ENCODE measurements at places on chromosomes 2 and 18. TPM values are rescaled to one million over a fixed set of nuclear protein-coding genes. Genes with fewer than 3 reads are reported as not detected.

- DNase-seq, result no peak
Observed at GRCh38 chr2:207416900-207417299, 112.9 kb upstream of the CREB1 start.

- DNase-seq, result no peak
Observed at GRCh38 chr2:216696751-216697560, 1.6 kb upstream of the IGFBP5 start.

GRCh38 chr2:166360906-166361305 lies 14.8 kb downstream of the SCN9A start:
- DNase-seq, result no peak

- peak; percentile 54 for DNase-seq
Observed at GRCh38 chr2:120384486-120385354, 38.8 kb downstream of the INHBB start.

DNA sequence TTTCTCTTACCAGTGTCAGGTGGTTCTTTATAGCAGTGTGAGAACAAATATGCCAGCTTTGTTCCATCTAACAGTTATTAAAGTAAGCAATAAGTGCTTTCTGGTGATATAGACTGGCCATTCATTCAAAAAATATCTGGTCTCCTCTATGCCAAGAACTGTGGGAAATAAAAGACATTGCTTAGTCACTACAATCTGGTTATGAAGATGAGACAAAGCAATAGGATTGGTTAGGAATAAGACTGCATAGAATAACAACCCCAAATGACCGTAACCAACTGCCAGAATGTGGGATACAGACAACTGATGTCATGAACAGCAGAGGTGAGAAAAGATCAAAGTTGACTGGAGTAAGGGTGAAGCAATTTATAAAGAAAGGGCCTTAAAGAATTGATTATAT lies 83.8 kb downstream of the MBD2 start:
- no peak for DNase-seq

DNA sequence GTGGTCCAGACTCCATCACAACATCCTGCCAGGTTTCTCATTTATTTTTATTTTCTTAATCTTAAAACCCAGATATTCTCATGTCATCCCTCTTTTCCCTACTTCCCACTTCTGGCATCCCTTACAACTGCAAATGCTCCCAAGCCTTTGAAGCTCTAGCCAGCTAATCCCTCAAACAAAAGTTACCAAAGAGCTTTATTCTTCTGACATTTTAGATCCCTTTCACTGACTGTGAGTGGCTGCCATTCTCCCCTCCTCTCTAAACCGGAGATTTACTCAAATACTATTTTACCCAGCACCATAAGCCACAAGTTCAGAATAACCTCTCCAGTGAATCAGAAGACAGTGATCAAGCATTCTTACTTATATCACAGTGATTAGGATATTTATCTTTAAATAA lies 569.0 kb upstream of the SYT4 start:
- DNase-seq, result no peak

DNA sequence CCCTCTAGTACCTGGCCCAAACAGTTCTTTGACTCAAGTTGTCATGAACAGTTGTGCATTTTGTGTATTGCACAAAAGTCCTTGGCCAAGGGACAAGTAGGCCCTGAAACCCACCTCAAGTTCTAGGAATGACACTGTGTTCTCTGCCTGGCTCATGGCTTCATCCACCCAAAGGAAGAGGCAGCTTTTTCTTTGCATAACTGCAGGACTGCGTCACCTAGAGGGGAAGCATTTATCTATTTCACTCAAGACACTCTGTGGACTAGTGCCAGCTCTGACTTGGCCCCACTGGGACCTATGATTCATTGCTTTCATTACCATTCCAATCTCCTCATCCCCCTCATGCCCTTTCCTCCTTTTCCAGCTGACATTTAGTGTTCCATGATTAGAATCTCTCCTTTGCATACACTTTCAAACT lies 119.3 kb upstream of the SIX2 start:
- no peak for DNase-seq

DNA sequence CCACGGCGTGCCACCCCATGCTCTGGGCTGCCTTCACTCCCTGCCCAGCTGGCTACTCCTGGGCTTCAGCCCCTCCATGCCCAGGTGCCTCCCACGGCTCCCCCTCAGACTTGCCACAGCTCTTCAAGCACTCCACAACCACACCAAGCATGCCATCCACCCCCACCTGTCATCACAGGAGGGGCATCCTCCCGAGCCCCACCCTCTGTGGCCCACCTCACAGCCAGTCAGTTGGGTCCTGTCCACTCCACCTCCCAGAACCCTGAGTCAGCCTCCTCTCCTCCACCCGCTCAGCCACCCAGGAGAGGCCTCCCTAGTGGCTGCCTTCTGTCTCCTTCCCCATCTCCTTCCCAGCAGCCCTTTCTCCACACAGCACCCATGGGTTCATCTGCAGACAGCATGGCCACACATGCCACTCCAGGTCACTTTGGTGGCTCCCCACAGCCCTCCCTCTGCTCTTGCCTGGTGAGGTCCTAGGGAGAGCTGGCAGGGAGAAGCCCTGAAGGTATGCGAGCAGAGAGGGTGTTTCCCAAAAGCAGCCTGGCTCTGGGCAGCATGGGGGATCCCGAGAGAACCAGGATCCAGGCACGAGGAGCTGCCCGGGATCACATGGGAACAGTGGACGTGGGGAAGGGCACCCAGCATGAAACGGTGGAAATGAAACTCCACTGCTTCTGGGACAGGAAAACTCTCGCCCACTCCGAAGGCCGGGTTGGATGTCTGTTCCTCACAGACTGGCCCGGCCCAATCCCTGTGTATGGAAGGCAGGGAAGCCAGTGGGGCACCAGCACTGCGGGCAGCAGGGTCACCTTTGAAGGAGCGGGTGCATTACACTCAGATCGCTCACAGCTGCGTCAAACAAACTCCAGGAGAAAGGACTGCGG lies 2.7 kb downstream of the LIMS2 start:
- DNase-seq, result no peak

GRCh38 chr18:78735131-78736014 lies 244.2 kb upstream of the SALL3 start:
- peak; percentile 59 for DNase-seq

GRCh38 chr2:42102591-42103450 lies 55.0 kb downstream of the PKDCC start:
- DNase-seq, result peak; percentile 70

GRCh38 chr2:233414777-233415570 lies 60.7 kb downstream of the DGKD start:
- DNase-seq, result no peak

- no peak for DNase-seq
Observed at GRCh38 chr2:86825036-86825692, 34.5 kb upstream of the CD8A start.

CPLX4 gene
- total RNA-seq, result not detected

All from Right ventricle myocardium inferior (tissue), 1 donor.